ENCODE measurements at places on chromosomes 16 and 17.

DNA sequence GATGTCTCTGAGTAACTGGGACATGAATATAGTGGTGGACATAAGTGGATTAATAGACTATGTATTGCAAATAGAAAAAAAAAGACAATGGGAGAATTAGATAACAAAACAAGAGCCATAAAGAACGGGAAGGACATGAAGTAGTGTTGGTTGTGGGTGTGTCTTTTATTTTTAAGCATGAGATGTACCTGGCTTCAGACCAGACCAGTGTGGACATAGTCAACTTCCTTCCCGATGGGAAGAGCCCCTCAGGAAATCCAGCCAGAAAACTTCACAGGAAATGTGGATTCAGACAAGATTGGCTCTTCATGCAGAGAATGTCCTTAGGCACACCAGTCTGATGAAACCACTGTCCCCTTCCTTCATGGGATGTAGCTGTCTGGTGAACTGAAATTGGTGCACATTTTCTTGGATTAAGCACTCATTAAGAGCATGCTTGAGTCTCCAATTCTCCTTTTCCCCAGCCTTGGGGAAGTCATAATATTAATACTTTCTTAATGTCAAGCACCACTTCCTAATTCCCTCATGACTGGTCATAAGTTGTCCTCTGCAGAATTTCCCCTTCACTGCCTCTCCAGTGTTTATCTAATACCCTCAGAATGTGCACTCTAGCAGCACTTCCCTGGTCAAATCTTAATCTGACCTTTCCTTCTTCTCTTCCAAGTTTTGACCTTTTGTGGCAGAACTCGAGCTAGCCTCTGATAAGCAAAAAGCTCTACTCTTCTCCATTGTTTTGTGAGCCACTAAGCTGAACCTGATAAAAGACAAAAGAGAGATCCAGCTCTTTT lies 350.6 kb upstream of the MAF start:
- no peak for DNase-seq

- no peak for DNase-seq
Observed at GRCh38 chr16:75048530-75048929, 49.7 kb downstream of the ZNRF1 start.

GRCh38 chr16:239948-240277 lies 5.3 kb downstream of the FAM234A start:
- DNase-seq, result no peak

- no peak for DNase-seq
Observed at GRCh38 chr16:78331731-78332130, 232.3 kb downstream of the WWOX start.

- no peak for DNase-seq
Observed at GRCh38 chr17:44309472-44309871, 1.1 kb downstream of the RUNDC3A start.

DNA sequence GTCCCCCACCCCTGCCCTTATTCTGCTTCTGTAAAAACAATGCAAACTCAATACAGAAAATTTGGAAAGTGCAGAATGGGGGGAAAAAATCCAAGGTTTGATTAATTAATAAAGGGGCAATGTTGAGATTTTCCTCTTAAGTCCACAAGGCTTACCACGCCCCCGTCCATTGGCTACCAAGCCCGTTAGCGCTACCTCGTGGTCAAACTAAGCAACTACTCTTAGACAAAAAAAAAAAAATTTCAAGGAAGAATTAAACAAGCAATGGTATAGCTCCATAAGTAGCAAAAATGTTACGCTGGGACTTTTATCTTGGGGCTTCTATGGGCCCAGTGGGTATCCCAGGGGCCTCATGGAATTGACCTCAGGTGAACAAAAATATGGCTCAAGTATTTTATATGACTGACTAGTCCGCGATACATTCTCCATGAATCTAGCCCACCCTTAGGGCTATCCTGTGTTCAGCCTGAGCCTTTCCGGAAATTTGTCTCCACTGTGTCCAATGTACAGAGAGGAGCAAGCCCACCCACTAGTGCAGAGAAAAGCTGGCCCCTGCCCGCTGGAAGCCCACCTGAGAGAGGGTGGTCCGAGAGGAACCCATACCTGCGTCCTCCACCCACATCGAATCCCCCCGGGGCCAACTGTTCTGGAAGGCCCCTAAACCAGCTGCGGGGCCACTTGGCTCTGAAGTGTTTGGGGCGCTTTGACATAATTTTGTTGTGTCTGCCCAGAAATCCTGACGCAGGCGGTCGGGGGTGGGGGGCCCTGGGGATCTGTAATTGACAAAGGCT lies 19.1 kb upstream of the TEX2 start:
- peak; percentile 72 for DNase-seq

All from astrocyte of the cerebellum (primary cell).